ENCODE measurements at places on chromosomes 7 and 10. TPM values are rescaled to one million over a fixed set of nuclear protein-coding genes. Genes with fewer than 3 reads are reported as not detected.

DNA sequence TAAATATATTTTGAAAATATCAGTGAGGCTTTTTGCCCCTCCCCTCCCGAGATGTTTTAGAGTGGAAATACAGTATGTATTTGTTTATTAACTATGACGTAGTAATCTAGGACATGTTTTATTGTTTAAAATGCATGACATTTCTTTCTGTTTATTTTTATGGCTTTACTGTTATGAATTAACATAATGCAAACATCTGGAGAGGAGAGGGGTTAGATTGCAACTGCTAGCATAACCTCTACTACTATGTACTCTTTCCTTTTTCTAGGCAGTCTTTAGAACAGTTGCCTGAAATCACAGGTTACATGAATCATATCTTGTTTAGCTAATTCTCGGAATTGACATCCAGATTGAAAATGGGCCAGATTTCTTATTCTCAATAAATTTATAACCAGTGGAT, 7.4 kb downstream of the BTAF1 start:
- no peak for DNase-seq

- no peak for DNase-seq
These were observed 119.9 kb downstream of the HECW1 start for GRCh38 chr7:43232366-43232765.

GRCh38 chr7:156472267-156472666, 168.3 kb upstream of the RNF32 start:
- DNase-seq: no peak

- DNase-seq: no peak
These were observed 122.7 kb upstream of the PDSS1 start for GRCh38 chr10:26574783-26575182.

DNA sequence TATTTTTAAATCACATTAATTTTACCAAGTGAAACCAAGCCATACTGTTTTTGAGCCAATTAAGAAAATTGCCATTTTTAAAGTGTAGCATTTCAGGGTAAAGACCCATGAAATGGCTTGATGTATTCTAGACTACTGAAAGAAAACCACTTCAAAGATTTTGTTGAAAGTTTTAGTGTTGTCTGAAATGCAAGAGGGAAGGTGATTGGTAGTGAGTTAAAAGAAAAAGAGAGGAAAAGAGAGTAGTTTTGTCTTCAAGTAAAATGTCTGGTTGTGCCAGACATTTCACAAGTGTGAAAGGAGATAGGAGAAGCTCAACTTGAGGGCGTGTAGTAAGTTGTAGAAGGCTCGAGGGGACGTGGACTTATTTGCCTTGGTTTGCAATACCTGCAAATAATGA, 41.6 kb downstream of the CALML5 start:
- DNase-seq: no peak

DNA sequence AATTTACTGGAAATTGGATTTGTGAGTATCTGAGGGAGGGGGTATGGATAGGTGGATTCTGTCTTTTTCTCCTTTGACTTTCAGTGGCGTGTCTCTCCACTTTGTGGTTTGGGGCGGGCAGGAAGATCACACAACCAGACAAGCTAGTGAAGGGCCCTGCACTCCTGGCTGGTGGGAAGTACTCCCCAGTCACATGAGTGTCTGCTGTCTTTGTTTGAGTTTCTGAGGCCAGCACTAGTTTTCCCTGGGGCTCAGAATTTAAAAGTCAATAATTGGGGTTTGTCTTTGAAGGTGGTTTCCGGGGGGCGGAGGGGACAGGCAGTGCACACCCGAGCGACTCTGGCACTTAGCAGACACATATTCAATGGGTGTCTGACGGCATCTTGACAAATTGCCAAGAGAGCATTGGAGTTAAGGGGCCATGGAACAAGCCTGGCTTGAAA, 120.1 kb downstream of the WDFY4 start:
- no peak for DNase-seq

The SFMBT2 gene
- polyA plus RNA-seq: 6.3 TPM

The UNCX gene
- not detected for polyA plus RNA-seq

The CALHM1 gene
- 0.04 TPM for polyA plus RNA-seq

Measured in forelimb muscle (tissue), 1 donor.